ENCODE measurements at places on chromosomes 11 and 22.

DNA sequence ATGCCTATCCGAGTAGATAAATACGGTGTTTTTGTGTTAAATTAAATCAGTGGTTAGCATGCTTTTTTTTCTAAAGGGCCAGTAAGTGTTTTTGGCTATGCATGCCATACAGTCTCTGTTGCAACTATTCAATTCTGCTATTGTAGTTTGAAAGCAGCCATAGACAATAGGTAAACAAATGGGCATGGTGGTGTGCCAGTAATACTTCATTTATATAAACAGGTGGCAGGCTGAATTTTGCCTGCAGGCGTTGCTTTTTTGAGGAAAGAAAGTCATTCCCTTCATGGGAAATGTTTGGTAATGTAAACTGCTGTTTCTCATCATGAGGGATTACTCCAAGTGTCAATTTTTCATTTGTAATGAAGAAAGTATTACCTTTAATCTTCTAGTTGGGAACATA lies 106.5 kb downstream of the TMEM135 start:
- no peak for DNase-seq
- H3K4me3 ChIP-seq = no peak overlapping the region
- no peaks in the 10 kb centered on the region for H3K36me3 ChIP-seq
- H3K27me3 ChIP-seq = no peaks in the 10 kb centered on the region

DNA sequence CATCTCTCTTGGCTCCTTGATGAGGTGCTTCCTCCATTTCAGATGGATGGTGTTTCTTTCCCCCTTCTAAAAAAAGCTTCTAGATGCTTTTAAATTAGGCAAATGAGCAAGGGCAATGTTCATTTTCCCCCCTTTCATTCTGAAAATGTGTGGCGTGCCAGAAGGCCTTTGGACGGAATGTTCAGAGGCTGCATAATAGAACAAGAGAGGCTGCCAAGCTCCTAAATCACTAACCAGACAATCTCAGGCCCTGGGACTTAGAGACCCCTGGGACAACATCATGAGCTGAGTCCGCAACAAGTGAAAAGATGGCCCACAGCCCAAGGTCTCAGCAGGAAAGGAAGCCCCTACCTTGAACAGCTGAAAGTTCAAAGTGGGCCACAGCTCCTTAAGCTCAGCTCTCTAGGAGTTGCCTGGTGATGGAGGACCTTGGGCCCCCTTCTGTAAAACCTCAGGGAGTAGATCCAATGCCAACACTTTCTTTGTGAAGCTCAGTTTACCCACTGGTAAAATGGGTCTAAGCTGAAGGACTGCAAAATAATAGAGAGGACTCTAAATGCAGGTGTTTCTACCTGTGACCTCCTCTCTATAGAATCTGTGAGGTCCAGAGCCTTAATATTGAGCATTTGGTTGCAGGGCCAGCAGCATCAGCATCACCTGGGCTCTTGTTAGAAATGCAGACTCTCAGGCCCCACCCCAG lies 144.0 kb downstream of the FBXO7 start:
- H3K4me1 ChIP-seq = peaks cover 28% of the 10 kb centered on the region
- H3K27ac ChIP-seq = no peak overlapping the region
- no peaks in the 10 kb centered on the region for H3K36me3 ChIP-seq
- no peak overlapping the region for H3K4me3 ChIP-seq
- DNase-seq = no peak
- H3K27me3 ChIP-seq = no peaks in the 10 kb centered on the region

DNA sequence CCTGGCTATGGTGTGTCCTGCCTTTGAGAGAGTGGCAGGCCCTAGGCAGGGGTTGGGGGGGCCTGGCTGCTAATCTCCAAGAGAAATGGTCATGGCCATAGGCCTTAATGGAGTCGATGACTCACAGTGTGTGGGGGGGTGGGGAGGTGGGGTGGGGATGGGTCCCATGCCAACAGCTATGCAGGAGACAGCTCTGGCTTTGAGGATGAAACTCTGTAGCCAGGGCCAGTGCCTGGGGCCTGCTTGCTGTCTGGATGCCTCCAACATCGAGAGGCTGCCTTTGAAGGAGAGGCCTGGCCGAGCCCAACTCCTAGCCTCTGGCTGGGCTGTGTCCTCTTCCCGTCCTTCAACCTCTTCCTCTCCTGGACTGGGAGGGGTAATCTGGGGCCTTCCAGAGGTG lies 23.9 kb upstream of the TSPAN18 start:
- H3K27ac ChIP-seq = no peak overlapping the region
- no peaks in the 10 kb centered on the region for H3K27me3 ChIP-seq
- H3K36me3 ChIP-seq = no peaks in the 10 kb centered on the region
- peaks cover 2% of the 10 kb centered on the region for H3K4me1 ChIP-seq
- no peak overlapping the region for H3K4me3 ChIP-seq

DNA sequence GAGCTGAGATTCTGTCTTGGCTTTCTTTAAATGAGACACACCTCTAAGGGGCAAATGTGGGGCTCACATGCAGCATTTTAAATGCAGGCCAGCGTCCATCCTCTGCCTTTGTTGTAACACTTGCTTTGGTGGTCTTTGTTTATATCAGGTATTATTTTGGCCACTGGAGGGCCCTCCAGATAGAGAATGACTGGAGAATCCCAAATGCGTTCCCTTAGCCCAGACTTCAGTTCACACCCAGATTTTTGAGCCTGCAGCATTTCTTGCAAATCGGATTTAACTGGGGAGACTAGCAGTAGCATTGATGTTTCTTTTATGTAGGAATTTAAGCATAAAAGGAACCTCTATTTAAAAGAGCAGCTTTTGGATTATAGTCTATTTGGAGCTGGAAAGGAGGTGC lies 200.2 kb upstream of the SORL1-AS1 start:
- no peaks in the 10 kb centered on the region for H3K36me3 ChIP-seq
- H3K27me3 ChIP-seq = peaks cover 1% of the 10 kb centered on the region
- DNase-seq = no peak

DNA sequence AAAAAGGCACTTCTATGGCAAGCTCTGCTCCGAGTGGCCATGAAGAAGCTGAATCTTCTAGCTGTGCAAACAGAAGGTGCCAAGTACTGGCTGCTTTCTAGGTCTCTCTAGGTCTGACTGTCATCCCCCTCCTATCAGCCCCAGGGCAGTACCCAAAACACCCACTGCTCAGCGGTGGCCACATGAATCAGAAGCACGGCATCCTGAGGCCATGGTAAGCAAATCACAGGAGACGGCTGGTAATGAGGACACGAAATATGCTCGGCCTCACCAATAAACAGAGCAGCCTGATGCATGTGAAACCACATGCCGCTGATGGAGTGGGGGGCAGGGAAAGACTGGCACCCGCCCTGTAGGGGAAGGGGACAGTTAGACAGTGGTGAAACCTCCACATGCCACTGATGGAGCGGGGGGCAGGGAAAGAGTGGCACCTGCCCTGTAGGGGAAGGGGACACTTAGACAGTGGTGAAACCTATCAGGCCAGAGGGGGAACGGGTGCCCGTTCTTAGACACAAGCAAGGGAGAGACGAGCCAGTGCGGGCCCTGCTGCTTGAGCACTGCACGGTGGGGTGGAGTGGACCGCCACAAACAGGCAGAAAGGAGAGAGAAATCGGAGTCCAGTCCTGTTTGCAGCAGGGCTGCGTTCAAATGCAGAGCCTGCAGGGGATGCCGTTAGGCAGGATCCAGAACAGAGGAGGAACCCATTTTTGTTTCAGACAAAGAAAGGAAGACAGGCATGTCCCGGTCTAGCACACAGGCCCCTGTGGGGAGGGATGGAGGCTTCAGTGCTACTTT lies 29.9 kb upstream of the MOB2 start:
- no peak overlapping the region for H3K4me3 ChIP-seq
- H3K27me3 ChIP-seq = no peaks in the 10 kb centered on the region
- no peaks in the 10 kb centered on the region for H3K4me1 ChIP-seq
- H3K27ac ChIP-seq = no peak overlapping the region

- H3K4me1 ChIP-seq = no peaks in the 10 kb centered on the region
- no peak for DNase-seq
- H3K4me3 ChIP-seq = no peak overlapping the region
- no peak overlapping the region for H3K27ac ChIP-seq
These were observed 219.1 kb upstream of the CCDC179 start for GRCh38 chr11:23079382-23079813.

DNA sequence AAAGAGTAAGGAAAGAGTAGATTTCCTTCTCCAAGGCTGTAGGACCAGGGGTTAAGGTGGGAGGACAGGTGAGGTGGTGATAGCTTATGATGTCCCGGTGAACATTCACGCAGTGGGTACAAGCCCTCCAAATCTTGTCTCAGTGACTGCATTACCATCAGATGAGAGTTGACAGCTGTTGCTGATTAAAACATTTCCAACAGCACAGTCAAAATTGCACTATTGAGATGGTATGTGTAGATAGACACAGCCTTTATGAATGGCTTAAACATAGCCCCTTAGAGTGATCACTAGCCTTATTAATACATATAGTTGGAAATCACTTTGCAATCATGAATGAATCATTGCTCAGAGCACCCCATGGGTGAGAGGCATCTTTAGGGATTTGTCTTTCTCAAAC lies 7.3 kb downstream of the NELL1 start:
- H3K27me3 ChIP-seq = no peaks in the 10 kb centered on the region
- no peak for DNase-seq
- H3K36me3 ChIP-seq = no peaks in the 10 kb centered on the region
- no peaks in the 10 kb centered on the region for H3K4me1 ChIP-seq

- DNase-seq = no peak
- no peaks in the 10 kb centered on the region for H3K27me3 ChIP-seq
- H3K4me3 ChIP-seq = no peak overlapping the region
- peak overlapping the region; percentile 82 for H3K27ac ChIP-seq
- peaks cover 26% of the 10 kb centered on the region for H3K4me1 ChIP-seq
- no peaks in the 10 kb centered on the region for H3K36me3 ChIP-seq
These were observed 201.8 kb upstream of the E2F8 start for GRCh38 chr11:19442554-19442910.

GRCh38 chr11:130241713-130242112 lies 73.0 kb downstream of the ZBTB44 start:
- DNase-seq = no peak
- no peak overlapping the region for H3K27ac ChIP-seq
- no peaks in the 10 kb centered on the region for H3K36me3 ChIP-seq
- no peaks in the 10 kb centered on the region for H3K4me1 ChIP-seq
- H3K27me3 ChIP-seq = no peaks in the 10 kb centered on the region
- H3K4me3 ChIP-seq = no peak overlapping the region

GRCh38 chr11:45446998-45447397 lies 160.9 kb upstream of the SYT13 start:
- no peaks in the 10 kb centered on the region for H3K4me1 ChIP-seq
- no peak overlapping the region for H3K4me3 ChIP-seq
- H3K36me3 ChIP-seq = no peaks in the 10 kb centered on the region
- H3K27ac ChIP-seq = no peak overlapping the region
- H3K27me3 ChIP-seq = no peaks in the 10 kb centered on the region
- no peak for DNase-seq

DNA sequence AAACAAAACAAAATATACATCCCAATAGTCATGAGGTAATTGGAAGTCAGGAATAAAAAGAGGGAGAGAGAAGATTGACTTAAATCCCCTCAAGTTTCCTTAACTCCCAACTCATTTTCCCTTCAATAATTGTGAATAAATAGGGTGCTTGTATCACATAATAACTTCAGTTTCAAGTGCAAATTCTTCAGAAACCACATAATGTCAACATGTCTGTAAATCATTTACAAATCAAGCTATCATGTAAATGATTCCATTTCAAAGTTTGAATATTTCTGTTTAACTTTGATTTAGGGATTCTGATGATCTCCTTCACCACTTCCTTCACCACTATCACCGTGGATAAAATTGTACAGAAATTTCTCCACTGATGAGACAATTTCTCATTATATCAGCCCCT lies 23.2 kb downstream of the CASP5 start:
- no peaks in the 10 kb centered on the region for H3K27me3 ChIP-seq
- DNase-seq = no peak
- no peak overlapping the region for H3K4me3 ChIP-seq
- peaks cover 14% of the 10 kb centered on the region for H3K4me1 ChIP-seq
- no peaks in the 10 kb centered on the region for H3K36me3 ChIP-seq

DNA sequence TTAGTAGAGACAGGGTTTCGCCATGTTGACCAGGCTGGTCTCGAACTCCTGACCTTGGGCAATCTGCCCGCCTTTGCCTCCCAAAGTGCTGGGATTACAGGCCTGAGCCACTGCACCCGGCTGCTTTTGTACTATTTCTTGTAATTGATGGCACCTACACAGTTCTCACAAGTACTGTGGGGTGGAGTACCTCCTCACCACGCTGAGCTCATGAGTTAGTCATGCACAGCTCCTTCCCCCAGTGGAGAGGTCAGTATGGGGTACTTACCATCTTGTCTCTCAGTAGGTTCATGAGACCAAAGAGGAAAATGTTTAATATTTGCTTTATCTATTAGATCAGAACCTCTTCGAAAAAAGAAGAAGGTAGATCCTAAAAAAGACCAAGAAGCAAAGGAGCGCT lies 2.1 kb downstream of the MRPL40 start:
- no peaks in the 10 kb centered on the region for H3K27me3 ChIP-seq
- H3K27ac ChIP-seq = no peak overlapping the region
- H3K36me3 ChIP-seq = no peaks in the 10 kb centered on the region
- peaks cover 9% of the 10 kb centered on the region for H3K4me1 ChIP-seq
- H3K4me3 ChIP-seq = no peak overlapping the region
- DNase-seq = no peak

DNA sequence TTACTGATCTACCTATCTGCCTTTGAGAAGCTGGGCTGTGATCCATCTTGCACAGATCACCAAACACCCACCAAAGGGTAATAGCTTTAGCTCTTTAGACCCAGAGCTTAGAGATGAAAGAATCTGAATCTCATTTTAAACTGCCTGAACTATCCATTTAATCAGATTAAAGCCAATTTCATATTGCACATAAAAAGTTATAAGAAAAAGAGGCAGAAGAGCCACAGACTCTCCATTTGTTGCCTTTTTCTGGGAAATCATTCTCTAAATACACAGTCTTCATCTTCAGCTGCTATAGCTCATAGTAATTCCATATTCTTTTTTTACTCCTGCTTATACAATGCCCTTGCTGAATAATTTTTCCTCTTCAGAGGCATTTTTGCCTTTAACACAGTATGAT lies 271.2 kb downstream of the DLG2 start:
- no peak overlapping the region for H3K27ac ChIP-seq
- no peaks in the 10 kb centered on the region for H3K36me3 ChIP-seq
- no peaks in the 10 kb centered on the region for H3K27me3 ChIP-seq
- H3K4me1 ChIP-seq = no peaks in the 10 kb centered on the region

GRCh38 chr11:66981976-66982578 lies 7.0 kb downstream of the C11orf86 start:
- no peaks in the 10 kb centered on the region for H3K4me1 ChIP-seq
- H3K4me3 ChIP-seq = no peak overlapping the region
- no peak for DNase-seq
- no peak overlapping the region for H3K27ac ChIP-seq
- H3K27me3 ChIP-seq = no peaks in the 10 kb centered on the region

DNA sequence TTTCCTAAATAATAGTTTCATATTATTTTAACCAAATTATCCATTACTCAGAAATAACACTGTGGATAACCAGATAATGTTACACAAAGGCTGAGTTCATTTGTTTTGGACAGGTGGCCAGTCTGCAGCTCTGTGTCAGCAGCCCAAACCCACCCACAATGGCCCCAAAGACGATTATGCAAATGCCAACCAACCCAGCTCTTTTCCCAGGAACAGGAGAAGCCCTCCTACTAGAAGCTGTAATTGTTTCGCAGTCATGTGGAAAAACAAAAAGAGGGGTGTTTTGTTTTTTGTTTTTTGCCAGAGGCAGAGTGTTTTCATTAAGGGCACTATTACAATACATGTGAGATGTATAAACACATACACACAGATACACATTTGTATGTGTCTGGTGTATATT lies 102.1 kb downstream of the FCHSD2 start:
- no peak for DNase-seq
- no peaks in the 10 kb centered on the region for H3K36me3 ChIP-seq
- no peak overlapping the region for H3K4me3 ChIP-seq
- no peaks in the 10 kb centered on the region for H3K27me3 ChIP-seq
- no peaks in the 10 kb centered on the region for H3K4me1 ChIP-seq

Data from Caco-2 (cell line).